H7 (cell line): ENCODE measurements at places on chromosomes 5 and 9. TPM values are rescaled to one million over a fixed set of nuclear protein-coding genes. Genes with fewer than 3 reads are reported as not detected.

DNA sequence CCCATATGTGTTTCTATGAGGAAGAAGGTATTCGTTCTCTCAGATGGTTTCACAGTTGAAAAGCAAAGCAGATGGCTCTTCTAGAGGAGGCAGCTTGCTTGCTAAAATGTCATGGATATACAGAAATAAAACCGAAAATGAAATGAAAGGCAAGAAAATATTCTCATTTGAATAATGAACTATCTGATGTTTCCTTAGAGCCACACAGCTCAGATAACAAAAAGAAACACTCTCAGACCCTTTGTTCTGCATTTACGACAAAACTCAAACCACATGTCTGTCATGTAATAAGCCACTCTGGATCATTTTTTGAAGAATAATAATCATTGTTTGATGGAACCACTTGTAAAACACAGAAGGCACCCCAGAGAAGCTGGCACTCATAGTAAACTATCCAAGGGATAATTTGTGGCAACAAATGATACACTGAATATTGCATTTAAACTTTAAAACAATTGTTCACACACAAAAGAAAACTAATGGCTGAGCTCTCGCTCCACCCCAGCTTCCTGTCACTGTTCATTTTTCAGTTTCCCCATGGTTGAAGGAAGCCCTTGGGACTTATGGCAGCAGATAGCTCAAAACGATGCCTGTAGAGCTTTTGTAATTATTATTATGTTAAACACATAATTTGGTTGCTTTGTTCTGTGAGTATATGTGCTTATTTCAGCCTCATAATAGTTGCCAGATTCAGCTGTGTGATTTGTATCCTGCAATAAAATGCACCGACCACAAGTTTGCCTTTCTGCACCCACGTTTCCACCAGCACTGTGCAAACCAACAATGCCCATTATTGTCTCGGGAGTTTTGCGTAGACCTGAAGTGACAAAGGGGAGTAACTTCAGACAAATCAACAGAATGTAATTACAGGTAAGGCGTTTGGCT, 256.0 kb downstream of the TMEM167A start:
- DNase-seq: no peak

DNA sequence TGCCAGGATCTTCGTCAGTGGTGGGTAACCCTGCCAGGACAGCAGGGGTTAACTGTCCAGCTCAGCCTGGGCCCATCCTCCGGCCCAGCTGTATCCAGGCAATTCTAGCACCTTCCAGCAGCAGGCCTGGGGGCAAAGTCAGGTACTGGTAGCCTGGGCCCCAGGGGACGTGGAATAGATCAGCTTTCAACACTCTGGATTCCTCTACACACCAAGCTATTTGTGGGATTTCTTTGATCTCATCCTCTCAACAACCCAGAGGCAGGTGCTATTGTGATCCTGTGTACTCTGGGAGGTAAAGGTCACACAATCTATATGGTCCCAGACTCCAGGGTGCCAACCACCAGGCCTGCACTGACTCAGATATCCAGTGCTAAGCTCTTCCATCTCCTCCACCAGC, 8.7 kb upstream of the SPOUT1 start:
- DNase-seq: no peak

DNA sequence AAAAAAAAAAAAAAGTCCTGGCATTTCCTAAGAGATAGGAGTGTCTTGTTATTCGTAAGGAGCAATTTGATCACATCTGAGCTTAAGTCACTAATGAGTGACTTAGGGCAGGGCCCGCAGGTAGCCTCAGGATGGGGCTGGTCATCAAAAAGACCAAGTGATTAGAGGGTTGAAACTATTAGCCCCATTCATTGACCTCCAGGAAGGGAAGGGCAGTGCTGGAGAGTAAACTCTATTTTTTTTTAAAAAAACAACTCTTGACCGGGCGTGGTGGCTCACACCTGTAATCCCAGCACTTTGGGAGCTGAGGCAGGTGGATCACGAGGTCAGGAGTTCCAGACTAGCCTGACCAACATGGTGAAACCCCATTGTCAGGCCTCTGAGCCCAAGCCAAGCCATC, 46.2 kb upstream of the IQGAP2 start:
- DNase-seq: no peak

DNA sequence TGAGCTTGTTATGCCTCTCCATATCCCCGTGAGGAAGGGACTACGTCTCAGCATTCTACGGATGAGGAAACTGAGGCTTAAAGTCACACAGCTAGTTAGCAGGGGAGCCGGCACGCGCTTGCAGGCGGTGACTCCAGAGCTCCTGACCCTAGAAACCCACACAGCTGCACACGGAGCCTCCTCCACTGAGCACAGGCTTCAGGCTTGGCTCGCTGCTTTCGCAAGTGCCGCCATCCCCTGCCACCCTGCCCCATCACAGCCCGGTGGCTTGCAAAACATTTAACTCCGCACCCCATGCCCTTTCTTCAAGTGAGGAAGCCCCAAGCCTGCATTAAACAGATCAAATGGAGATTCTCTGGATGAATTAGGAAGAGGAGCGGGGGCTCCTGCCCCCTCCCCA, 138.3 kb downstream of the HSD17B3 start:
- DNase-seq: no peak

DNA sequence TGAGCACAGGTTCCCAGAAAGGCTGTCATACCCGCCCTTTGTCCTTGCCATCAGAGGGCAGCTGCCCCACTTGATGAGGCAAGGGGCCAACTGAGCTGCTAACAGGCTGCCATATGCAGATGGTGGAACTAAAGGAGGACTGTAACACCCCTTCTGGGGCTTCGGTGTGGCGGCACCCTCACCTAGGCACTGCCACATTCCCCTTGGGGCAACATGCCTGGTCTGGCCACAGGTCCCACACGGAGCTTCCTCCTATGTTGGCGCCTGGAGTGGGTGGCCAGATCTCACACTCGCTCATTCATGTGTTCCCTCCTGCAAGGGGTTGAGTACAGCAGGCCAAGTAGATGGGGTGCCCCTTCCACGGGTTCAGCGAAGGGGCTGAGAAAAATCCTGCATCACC, 777.4 kb upstream of the CHD1 start:
- no peak for DNase-seq

DNA sequence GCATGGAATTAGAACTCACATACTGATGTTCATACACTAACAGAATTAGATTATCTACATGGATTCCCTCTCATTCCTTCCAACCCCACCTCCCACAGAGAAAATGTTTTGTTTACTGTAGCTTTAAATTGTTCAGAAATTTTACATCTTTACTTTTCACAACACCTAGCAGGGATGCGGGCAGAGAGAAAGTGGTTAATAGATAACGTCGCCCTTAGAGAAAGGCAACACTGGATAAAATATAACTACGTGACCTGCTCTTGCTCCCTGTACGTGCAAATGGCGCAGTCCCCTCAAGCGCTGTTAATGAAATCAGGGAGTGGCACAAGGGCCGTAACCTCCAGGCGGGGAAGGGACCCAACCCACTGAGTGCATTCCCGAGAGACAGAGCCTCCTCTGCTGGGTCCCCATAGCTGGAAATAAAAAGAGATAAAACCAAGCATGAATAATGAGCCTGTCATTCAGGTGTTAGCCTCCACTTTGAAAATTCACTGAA, 125.3 kb upstream of the DAPK1 start:
- DNase-seq: no peak

GRCh38 chr5:73387149-73387591, 61.4 kb downstream of the FOXD1 start:
- no peak for DNase-seq

DNA sequence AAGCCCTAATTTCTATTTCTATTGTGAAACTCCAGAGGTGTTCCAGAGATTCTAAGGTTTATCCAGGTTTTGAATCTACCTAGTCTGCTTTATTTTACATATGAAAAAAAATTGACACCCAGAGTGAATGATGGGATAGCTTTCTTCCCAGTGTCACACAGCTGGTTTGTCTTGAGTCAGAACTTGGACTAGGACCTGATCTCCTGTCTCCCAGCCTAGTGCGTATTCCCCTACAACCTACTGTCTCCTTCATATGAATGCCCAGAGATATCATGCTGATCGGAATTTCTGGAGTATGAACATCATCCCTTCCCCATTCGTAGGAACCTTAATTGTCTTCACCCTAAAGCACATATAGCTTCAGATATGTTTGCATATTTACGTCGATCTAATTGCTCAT, 524.2 kb downstream of the SPATA31D1 start:
- DNase-seq: no peak

DNA sequence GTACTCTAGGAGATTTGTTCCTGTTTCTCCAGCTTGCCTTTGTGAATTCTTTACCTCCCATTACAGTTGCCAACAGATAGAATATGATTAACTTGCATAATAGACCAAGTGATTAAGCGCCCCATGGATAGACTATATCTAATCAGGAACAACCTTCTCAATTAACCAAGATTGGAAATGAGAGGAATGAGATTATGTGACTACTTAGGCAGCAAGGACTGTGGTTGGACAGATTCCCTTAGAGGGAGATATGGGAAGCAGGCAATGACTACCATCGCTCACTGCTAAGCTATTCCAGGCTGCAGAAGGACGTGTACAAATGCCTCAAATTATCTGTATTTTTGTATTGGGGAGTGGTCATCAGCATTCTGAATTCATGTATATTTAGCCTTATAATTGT, 278.1 kb upstream of the DAB2 start:
- no peak for DNase-seq

DNA sequence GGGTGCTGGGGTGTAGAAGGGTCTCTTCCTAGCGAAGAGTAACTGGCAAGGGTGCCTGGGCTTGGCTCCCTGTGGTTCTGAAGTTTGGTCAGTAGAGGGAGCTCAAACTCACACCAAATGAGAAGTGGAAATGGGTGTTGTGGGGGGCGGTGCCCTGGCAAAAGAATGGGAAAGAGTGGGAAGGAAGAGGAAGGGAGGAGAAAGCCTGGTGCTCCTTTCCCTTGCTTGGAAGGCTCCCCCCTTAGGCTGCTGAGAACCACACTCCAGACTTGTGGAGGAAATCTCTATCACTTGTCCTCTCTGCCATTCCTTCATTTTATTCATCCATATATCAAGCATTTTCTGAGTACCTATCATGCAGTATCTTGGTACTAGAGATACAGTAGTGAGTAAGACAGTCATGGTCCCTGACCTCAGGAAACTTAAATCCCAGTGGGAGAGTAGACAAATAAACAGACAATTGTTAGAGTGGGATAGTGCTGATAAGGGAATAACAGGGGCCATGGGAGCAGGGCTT, 13.0 kb downstream of the SLC4A9 start:
- DNase-seq: peak; percentile 85

GRCh38 chr9:92538541-92538940, 2.8 kb upstream of the ECM2 start:
- DNase-seq: no peak

DNA sequence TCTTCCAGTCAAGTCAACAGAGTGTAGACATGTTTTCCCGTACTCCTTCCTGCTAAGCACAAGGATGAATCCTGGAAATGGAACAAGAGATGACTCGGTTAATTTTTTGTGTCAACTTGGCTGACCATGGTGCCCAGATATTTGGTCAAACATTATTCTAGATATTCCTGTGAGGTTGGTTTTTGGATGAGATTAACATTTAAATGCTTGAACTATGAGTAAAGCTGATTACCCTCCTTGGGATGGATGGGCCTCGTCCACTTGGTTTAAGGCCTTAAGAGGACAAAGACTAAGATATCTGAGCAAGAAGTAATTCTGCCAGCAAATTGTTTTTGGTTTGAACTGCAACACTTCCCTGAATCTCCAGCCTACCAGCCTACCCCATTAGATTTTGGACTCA, 338.1 kb upstream of the MSX2 start:
- no peak for DNase-seq

DNA sequence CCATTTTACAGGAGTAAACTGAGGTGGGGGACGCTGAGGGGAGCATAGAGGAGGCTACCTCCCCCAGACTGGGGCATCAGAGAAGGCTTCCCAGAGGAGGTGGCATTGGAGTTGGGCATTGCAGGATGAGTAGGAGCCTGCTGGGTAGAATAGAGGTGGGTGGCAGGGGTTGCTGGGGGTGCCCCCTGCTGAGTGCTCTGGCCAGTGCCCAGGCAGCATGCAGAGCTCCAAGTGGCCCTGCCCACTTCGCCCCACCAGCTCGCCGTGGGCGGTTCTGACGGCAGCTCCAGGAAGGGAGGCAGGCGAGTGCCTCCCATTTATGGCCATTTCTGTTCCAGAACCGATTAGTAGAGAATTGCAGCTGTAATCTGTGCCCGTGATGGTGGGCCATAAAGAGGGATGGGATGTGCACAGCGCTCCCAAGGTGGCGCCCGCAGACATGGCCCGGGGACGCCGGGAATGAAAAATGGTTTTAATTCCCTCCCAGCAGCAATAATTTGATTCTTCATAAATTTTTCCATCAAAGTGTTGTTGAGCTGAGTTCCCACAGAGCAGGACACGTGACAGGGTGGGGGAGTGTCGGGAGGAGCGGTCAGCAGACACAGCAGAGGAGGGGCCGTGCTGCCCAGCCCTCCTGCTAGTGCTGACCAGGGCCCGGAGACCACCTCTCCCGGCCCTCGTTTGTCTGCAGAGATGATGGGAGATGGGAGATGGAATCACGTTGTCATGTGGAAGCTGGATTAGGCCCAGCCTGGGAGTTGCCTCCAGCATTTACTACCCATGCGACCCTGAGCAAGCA, 75.5 kb downstream of the LMX1B start:
- DNase-seq: peak; percentile 33

- DNase-seq: no peak
Observed at GRCh38 chr5:147742151-147742550, 40.4 kb downstream of the JAKMIP2 start.

- DNase-seq: no peak
Observed at GRCh38 chr5:168701641-168702040, 122.5 kb upstream of the PANK3 start.

- peak; percentile 28 for DNase-seq
Observed at GRCh38 chr5:132489051-132489770, 1.4 kb downstream of the IRF1 start.

DNA sequence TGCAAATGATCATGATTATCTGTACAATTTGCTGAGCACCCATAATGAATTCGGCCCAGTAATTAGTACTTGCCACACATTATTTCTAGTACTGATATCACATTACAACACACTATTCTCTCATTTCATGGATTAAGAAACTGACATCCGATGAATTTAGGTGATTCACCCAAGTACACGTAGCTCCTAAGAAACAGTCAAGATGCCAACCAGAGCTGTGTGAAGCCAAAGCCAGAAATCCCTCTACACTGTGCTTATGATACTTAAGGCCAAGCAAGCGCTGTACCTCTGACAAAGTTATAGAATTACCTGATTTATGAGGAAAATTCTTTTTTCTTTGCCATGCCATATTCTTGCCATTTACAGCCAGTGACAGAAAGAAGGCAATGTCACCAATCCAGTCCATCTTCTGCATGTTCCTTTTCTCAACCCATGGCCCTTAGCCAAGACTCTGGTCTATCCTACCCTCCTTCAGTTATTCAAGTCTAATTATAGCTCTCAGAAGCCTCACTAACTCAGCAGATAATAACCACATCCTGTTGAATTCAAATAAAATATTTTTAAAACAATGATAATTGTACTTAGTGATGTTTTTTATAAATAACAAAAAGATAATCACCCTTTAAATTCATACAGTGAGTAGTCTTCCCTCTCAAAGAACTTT, 74.3 kb upstream of the PTGER4 start:
- DNase-seq: no peak

The FAM13B gene
- 3.8 and 6.9 TPM in 2 replicates for total RNA-seq

The MYOT gene
- not detected in 2 replicates for total RNA-seq

The ANKRD18B gene
- 4.9 and 14.4 TPM in 2 replicates for total RNA-seq

The DRD1 gene
- 0.10 TPM in 1 of 2 replicates, not detected in the other for total RNA-seq

The SPINK7 gene
- not detected in 2 replicates for total RNA-seq

The HBEGF gene
- total RNA-seq: 1.6 and 2.3 TPM in 2 replicates
